NCI-H1436 treated with DMSO at 0.1 percent for 48 hours (cell line): ENCODE measurements at places on chromosomes 11 and 22.

GRCh38 chr11:131422496-131422895 is 52.1 kb downstream of the NTM start:
- DNase-seq = no peak

DNA sequence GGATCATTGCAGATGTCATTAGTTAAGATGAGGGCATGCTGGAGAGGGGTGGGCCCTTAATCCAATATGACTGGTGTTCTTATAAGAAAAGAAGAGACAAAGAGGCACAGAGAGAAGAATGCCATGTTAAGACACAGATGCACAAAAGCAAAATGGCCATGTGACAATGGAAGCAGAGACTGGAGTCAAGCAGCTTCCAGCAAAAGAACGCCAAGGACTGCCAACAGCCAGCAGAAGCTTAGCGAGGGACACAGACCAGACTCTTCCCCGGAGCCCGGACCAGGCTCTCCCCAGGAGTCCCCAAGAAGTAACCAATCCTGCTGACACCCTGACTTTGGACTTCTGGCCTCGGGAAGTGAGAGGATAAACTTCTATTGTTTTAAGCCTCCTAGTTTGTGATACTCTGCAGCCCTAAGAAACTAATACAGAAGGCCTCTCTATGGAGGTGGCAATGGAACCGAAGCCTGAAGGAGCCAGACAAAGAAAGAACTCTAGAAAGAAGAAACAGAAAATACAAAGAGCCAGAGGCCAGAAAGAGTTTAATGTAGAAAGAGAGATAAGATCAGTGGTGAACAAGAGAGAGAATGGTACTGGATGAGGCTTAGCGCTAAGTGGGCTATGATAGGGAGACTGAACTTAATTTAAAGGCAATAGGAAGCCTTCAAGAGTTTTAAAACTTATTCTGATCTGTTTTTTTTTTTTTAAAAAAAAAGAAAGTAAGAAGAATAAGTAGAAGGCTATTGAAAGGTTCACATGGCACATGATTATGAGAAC is 27.7 kb downstream of the PRCP start:
- no peak for DNase-seq

GRCh38 chr11:38990841-38991240 is 2392.8 kb upstream of the RAG2 start:
- DNase-seq = no peak

GRCh38 chr22:47050401-47051051 is 288.1 kb downstream of the TBC1D22A start:
- DNase-seq = no peak

- DNase-seq = no peak
Measured at GRCh38 chr11:120511820-120512738, 531 bp downstream of the GRIK4 start.

DNA sequence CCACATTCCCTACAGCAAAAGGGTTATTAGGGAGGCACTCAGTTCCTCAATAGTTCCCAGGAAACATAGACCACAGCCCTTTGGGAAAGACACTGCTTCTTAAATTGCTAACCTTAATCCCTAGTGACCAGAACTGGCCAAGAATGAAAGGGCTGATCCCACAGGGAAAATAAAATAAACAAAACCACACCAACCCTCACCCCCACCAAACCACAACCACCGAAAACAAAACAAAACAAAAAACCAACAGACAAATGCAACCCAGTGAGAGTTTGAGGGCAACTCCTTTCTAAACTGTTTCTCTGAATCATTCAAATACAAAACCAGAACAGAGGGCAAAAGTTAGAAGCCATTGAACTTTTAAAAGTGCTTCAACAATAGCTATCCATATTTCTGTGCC is 57.2 kb downstream of the NAV2 start:
- DNase-seq = no peak

GRCh38 chr22:22745225-22746060 is 101.0 kb downstream of the GGTLC2 start:
- DNase-seq = no peak

- no peak for DNase-seq
Measured at GRCh38 chr22:48758881-48759875, 1068.5 kb downstream of the BRD1 start.

- DNase-seq = no peak
Measured at GRCh38 chr11:66868726-66869566, 12.1 kb downstream of the LRFN4 start.

GRCh38 chr22:22954656-22955055 is 67.0 kb downstream of the IGLL5 start:
- DNase-seq = no peak

GRCh38 chr11:94851864-94852636 is 83.9 kb downstream of the AMOTL1 start:
- no peak for DNase-seq

- no peak for DNase-seq
Measured at GRCh38 chr11:109956124-109956793, 136.9 kb upstream of the ZC3H12C start.

DNA sequence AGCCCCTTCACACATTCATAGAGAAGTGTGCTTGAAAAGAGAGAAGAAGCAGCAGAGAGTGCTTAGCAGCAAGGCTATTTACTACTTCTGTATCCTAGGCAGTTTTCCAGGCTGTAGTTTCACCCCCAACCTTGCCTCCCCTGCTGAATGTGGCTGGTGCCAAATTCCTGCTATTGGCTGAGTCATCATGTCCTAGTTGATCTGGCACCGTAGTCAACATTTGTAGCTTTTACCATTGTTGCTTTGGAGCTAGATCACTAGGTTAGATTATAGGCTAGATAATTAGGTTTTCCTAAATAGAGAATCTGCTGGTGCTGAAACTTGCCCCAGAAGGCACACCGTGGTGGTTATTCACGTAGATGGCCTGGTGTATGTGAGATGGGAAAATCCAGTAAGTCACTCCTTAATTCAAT is 32.7 kb downstream of the ARHGAP42 start:
- no peak for DNase-seq
